ENCODE measurements at places on chromosomes 16 and 17.

- peak; percentile 36 for DNase-seq
Measured at GRCh38 chr16:720447-720989, 428 bp upstream of the ANTKMT start.

DNA sequence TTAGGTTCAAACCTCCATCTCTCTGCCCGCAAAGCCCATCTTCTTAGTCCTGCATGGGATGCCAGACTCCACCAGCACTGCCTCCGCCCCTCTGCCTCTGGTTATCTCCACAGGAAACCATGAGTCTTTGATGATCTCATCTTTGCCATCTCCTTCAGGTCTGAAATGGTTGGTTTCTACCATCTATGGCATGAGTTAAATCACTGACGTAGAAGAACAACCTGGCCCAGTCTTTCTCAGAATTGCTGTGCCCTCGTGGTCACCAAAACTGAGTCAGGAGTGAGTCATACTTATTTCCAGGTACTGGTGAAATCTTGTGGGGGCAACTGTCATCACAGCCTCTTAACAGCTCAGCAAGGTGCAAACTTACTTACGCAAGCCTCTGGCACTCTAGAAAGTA lies 468.7 kb upstream of the C16orf82 start:
- no peak for DNase-seq

GRCh38 chr16:30434852-30435251 lies 5.0 kb upstream of the DCTPP1 start:
- DNase-seq: no peak

DNA sequence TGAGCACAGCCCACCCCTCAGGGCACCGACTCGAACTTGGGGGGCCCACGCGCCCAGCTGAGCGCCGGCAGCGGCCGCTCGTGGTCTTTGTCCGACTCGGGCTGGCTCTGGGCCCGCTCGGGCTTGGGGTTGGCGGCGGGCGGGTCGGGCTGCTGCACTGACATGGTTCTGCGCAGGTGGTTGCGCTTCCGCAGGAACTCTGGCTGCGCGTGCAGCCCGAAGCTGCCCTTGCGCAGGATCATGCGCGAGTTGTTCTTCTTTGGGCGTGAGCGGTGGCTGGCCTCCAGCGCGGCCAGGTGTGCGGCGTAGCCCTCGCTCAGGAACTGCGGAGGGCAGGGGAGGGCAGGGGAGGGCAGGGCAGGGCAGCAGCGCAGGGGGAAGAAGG lies 11.1 kb downstream of the PIMREG start:
- DNase-seq: no peak

DNA sequence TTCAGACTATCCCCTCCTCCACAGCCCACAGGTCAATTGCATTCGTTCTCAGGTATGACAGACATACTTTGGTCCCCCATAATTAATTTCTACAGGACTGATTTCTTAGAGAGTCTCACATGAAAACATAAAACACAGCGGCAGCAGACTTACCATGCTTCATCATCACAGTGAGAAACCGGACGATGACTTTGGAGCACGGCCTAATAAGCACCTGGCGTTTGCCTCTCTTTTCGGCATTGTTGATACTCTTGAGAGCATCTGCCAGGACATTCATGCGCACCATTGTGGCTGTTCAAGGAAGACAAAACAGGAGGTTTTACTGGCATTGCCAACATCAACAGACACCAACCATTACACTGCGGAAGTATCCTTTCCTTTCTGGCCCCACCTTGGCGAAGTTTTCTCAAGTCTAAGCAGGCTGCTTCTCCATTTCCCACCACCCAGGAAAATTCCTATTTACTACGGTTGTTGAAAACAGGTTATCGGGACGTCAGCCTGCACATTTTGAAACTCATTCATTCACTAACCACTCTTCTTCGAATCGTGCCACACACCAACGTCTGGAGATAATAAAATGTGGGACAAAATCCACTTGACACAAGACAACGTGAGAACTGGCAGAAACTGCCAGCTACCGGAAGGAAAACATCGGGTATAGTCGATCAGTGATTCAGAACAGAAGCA lies 1.2 kb downstream of the RPS15A start:
- no peak for DNase-seq
